ENCODE measurements at places on chromosomes 16 and 17.

- no peak for DNase-seq
These were observed 28.9 kb downstream of the DCUN1D3 start for GRCh38 chr16:20871258-20871657.

GRCh38 chr16:88975511-88976061 lies 1.4 kb downstream of the CBFA2T3 start:
- no peak for DNase-seq

- DNase-seq, result no peak
These were observed 7.5 kb upstream of the NFATC2IP start for GRCh38 chr16:28943281-28943680.

- DNase-seq, result no peak
These were observed 64.1 kb downstream of the RMI2 start for GRCh38 chr16:11409398-11409797.

- peak; percentile 61 for DNase-seq
These were observed 491.6 kb downstream of the CDH13 start for GRCh38 chr16:83118365-83118764.

GRCh38 chr16:69500496-69500895 lies 65.3 kb upstream of the NFAT5 start:
- no peak for DNase-seq

- no peak for DNase-seq
These were observed 53.7 kb upstream of the METRNL start for GRCh38 chr17:83025636-83026280.

DNA sequence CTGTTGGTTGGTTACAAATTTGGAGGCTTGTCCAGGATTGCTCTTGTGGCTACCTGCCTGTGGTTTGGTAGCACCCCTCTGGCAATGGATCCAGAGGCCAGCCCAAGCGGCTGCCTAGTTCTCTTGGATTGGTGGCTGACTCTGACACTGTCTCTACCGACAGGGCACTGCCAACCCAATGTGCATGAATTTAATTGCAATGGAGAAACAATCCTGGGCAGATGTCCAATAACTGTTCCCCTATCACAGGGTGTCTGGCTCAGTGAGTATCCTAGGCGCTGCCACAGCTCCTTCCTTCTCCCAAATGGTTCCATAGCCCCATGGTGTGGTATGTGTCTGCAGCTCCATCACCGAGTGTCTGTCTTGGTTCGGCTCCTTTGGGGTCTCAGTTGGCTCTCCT lies 19.5 kb downstream of the N4BP1 start:
- no peak for DNase-seq

DNA sequence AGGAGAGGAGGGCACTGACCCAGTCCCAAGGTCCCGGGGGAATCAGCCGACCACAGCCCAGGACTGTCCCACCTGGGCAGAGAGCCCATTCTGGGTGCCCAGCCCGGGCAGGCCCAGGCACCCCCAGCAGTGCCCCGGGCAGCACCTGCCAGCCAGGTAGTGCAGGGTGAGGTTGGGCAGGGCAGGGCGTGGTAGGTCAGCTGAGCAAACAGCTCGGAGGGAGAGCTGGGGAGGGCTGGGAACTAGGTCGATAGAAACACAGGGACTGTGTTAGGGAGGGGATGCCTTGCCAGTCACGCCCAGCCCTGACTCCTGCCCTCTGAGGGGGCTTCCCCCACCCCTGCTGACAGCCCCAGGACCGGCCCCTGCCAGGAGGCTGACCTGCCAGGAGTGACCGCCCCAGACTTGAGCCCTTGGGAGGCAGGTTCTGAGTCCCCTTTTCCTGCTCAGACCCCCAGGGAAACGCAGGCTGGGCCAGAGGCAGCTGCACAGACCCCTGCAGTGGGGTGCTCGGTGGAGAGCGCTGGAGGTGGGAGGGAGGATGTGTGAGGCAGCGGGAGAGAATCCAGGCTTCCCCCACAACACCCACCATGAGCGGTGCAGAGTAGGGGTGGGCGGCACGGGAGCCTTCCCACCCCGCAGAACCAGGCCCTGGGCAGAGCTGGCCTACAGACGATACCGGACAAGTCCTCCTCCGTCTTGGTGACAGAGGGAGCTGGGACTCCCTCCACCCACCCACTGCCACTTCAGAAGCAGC lies 4.7 kb downstream of the HS3ST6 start:
- DNase-seq, result no peak

DNA sequence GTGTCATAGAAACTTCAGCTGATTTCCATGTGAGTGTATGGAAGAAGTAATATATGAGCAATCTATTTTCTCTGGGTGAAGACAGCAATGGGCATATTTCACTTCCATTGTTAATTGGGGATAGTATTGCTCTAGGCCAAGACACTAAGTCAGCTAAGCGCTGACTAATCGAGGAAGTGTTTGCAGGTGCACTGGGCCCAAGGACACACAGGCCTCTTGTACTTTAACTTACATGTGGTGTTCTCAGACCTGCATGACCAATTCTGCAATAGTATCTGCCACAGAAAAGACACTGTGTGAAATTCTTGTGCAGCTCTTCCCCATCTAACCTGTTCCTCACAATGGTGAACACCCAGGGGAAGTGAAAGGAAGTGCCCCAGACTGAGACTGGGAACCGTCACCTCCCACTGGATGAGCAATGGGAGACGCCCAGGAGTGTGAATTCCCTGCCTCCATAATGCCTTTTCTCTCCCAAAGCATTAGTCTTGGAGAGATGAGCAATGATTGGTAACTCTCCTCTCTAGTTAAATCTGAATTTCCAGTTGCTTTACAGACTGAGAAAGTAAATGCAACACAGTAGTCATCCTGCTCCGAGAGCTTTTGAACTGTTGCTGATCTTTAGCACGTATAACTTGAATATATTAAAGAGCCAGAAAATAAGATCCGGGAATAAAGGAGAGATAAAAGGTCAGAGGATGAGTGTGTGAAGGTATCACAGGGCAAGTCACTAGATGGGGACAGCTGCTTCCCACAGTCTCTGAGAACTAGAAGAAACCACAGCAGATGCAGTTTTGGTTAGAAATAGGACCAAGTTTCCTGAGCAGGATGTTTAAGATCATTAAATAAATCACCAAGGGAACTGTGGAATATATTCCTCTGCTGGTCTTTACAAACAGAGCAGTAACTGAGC lies 82.6 kb downstream of the CDK5R1 start:
- peak; percentile 53 for DNase-seq

DNA sequence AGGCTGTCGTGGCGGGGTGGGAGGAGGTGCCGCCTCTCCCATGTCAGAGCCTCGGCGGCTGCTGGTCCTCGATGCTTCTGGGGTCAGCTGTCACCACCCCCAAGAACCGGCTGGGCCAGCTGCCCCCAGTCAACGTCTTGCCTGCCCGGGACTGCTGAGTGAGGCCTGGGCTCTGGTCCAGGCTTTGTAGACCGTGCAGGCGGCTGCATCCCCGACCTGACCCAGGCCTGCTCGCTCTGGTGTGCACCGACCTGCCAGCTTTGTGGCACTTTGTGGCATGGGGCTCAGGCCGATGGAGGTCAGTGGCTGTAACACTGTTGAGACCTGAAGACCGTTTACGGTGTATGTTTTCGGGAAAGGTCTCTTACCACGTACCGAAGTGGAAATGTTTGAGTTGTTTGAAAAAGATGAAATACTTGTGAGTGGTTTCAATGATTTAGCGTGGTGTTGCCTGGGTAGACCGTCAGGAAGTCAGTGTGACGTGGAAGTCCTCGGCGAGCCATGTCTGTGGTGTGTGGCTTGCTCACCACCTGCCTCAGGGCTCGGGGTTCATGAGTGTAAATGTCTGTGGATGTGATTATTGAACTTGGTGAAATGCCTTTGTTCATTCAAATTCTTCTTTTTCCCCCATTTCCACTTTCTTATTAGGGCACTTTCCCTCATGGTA lies 53.2 kb upstream of the ZNF750 start:
- DNase-seq, result no peak

- DNase-seq, result no peak
These were observed 10.8 kb downstream of the FASN start for GRCh38 chr17:82086941-82087906.

- peak; percentile 84 for DNase-seq
These were observed 29.0 kb downstream of the MARCHF10 start for GRCh38 chr17:62778990-62779681.

DNA sequence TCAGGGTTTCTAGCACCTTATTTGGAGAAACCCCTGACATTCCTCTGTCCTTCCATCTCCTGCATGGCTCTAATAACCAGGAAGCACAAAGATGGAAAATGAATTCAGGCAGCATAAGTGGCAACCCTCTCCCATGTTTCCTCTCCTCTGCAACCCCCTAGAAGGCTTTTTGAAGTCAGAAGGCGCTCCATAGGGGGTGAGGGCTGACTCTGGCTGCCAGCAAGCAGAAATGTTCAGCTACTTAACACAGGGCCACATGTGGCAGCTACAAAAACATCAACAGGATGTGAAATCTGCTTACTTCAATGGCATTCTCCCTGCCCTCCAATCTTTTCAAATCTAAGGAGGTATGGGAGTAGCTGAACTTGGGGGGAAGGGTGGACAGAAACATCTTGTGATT lies 55.2 kb upstream of the IRX5 start:
- no peak for DNase-seq

DNA sequence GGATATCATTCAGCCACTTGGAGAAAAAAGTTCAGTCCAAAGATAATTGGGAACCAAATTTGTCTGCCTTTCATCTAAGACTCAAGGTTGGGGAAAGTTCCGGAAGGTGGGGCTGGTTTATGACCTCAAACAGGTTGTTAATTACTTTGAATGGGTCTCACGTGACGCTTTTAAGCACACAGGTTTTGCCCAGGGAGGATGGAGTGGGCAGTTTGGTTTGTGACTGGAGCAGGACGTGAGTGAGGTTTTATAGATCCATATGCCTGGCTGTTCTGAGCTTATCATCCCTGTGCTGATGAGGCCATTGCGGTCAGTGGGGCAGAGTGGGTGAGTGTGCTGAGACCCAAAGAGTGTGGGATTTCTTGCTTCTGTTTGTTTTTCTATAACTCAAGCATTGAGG lies 38.7 kb upstream of the GPRC5B start:
- no peak for DNase-seq

GRCh38 chr17:75813081-75814020 lies 28.7 kb downstream of the UNK start:
- no peak for DNase-seq

DNA sequence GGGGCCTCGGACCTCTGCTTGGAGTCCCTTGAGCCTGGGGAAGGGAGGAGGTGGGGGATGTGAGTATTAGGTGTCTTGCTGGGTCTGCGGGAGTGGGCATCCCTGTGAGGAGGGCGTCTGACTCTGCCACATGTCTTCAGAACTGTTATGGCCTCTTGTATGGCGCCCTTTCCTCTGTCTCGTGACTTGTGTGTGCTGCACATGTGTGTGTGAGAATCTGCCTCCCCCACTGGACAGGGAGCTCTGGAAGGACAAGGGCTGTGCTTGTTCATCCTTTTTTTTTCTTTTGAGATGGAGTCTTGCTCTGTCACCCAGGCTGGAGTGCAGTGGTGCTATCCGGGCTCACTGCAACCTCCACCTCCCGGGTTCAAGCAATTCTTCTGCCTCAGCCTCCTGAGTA lies 33.4 kb downstream of the ARHGAP23 start:
- DNase-seq, result no peak

GRCh38 chr16:86984991-86985647 lies 332.1 kb downstream of the C16orf95 start:
- peak; percentile 61 for DNase-seq

GRCh38 chr16:9766891-9767290 lies 415.3 kb downstream of the GRIN2A start:
- no peak for DNase-seq

DNA sequence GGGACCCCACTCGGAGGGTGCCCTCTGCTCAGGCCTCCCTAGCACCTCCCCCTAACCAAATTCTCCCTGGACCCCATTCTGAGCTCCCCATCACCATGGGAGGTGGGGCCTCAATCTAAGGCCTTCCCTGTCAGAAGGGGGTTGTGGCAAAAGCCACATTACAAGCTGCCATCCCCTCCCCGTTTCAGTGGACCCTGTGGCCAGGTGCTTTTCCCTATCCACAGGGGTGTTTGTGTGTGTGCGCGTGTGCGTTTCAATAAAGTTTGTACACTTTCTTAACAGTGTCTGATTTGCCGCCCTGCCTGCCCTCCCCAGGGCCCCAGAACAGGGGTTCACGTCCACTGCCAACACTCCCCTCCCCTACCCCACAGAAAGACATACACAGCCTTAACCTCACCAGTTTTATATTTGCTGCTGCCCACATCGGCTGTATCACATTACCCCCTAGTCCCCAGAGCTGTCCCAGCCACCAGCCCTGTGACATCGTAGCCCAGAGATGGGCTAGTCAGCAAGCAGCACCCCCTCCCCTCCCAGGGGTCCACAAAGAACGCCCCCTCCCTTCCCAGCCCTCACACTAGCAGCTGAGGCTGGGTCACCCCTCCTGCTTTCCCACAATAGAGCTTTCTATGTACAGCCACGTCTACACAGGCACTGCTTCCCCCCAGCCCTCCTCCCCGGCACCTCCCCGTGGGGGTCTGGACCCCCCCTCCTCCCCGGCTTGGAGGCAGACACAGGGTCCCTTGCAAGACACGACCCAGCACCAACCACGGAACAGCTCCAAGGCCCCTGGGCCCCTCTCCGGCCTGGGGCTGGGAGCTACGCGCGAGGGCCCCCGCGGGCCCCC lies 7.9 kb downstream of the GRN start:
- DNase-seq, result no peak

DNA sequence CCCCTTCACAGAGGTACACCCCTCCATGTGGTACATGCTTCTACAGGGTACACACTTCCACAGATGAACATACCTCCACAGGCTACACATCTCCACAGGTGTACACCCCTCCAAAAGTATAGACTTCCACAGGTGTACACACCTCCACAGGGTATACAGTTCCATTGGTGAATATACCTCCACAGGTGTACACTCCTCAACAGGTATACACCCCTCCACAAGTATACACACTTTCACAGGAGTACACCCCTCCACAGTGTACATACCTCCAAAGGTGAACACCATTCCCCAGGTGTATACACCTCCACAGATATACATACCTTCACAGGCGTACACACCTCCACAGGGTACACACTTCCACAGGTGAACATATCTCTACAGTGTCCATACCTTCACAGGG lies 9.4 kb downstream of the FOXN1 start:
- DNase-seq, result no peak

GRCh38 chr16:88882358-88883030 lies 16.0 kb upstream of the PABPN1L start:
- no peak for DNase-seq

DNA sequence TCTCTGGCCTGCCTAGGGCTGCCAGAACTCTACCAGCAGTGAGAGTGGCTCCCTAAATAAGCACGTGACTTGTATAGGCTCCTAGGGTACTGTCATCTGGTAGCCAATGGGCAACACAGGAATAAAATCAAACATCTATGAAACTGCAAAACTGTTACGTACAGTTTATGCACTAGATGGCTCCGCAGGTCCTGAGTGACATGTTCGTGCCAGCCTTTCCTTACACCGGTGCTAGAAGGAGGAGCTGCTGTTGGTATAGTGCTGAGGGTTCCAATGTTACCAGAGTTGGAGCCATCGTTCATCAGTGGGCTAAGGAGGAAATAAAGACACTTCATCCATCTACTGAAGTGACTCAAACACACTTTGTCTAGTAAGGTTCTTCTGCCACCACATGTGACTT lies 63.2 kb upstream of the TRAP1 start:
- DNase-seq, result no peak

DNA sequence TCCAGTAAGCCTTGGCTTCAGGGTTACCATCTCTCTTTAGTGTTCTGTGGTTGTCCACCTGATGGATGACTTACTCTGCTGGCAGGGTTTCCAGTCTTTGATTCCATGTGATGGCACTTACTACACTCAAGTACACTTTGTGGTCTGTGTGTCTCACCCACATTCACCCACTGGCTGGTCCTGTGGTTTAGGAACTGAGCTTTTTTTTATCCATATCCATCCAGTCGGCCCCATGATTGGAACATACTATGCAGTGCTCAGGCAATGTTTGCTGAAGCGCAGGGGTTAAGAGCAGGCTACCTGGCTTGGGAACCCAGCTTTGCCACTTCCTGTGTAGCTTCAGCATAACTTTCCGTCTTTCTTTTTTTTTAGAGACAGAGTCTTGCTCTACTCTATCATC lies 2.8 kb upstream of the FUS start:
- no peak for DNase-seq

Data from AG08395 (cell line).